Neural progenitor cell (in vitro differentiated cells): ENCODE measurements at places on chromosomes 4 and X.

- no peak for DNase-seq
Measured at GRCh38 chr4:182250446-182250845, 7.2 kb downstream of the TENM3 start.

DNA sequence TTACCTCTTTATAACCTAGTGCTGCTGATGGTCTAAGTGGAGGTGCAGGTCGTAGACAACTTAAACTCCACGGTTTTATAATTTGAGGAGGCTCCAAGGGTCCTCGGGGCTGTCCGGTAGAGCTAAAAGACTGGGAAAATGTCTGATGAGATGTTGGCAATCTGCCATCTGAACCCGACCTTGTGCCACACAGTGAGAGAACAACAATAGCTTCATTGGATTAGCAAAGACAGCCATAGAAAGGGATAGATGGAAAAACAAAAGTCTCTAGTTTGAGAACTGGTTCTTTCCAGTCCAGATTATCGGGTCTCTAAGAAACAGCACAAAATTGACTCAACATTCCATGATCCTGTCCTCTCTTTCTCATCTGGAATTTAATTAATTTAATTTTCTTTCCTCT lies 31.6 kb downstream of the CD40LG start:
- peak; percentile 6 for DNase-seq

GRCh38 chr4:81666491-81666890 lies 194.8 kb upstream of the RASGEF1B start:
- DNase-seq = no peak

DNA sequence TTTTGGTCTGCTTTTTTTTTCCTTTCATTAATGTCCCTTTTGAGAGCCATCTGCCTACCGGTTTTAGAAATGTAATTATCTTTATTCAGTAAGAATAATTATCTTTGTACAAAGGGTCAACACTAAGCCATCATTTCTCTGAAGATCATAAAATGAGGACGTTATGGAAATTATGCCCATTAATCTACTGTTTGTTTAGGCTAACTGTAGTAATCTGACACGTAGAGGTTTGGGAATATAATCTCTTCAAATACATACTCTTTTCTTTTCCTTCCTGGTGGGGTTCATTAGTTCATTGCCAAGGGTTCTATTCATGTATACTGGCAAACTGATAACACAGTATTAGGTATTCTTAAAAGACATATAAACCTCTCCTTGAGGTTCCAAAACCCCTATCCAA lies 3.8 kb upstream of the HSD17B13 start:
- no peak for DNase-seq

- no peak for DNase-seq
Measured at GRCh38 chr4:142801966-142802365, 44.1 kb downstream of the INPP4B start.
